ENCODE measurements at places on chromosomes 7 and 10.
A peak's percentile ranks its signal among the peaks of the same experiment; 100 is the strongest.

DNA sequence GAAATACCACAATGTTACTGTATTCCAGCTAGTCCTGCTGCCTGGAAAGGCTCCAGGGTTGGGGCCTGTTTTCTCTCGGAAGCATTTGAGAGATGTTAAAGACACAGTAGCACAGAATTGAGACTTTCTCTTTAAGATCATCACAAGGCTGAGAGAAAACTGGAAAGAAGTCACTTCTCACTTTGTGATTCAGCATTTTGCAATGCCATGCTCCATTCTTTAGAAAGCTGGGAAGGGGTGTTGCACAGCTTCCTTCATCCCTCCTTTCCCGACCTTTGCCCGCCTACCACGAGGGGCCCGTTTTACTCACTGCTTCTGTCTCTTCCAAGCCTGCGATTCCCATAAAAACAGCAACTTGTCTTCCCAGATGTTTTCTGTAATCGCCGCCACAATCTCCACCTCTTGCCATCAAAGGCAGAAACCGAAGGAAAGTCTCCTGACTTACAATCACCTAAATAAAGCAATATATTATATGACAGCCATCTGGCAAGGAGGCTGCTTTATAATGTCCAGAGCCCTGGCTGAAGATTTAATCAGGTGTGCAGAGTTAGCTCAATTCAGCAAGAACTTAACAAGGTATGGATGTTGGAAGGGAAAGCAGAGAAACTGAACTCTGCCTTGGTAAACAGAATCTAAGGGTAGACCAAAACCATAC, 18.9 kb downstream of the NOD1 start:
- peak; percentile 89 for DNase-seq

DNA sequence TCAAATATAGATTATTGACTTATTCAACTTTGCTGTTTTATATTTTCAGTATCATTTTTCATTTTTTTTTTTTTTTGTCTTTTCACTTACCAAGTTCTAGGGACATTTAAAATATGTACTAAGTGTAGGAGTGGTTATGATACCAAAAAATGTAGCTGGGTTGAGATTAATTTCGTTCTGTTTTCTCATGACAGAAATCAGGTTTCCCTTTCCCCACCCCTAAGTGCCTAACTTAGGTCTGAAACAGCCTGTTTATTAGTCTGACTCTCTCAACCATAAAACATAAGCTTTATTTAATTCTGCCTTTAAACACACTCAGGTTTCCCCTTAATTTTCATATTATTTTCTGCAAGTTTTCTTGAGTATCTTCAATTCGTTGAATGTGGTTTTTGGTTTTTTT, 22.1 kb downstream of the TMEM106B start:
- DNase-seq = no peak

- DNase-seq = peak; percentile 13
These were observed 188.3 kb upstream of the MEOX2 start for GRCh38 chr7:15874774-15875173.

DNA sequence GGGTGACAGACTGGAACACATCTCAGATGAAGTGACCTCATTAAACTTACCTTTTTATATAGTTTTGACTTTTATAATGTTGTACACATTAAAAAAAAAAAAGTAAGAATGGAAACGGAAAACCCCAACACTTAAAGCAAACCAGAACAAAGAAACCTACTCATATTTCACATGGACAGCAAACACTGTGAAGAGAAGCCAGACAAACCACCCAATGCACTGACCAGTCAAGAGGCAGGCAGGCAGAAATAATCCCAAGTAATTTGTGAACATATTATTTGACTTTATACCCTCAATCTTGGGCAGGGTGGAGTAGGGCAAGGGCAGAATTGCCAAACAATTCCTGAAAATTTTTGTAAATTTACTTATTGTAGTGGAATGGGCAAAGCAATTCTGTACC, 39.8 kb downstream of the WAPL start:
- DNase-seq = peak; percentile 20

- DNase-seq = peak; percentile 89
These were observed 1002.9 kb upstream of the KCND2 start for GRCh38 chr7:119270045-119270464.

All from adipocyte (in vitro differentiated cells).